ENCODE measurements at places on chromosomes 11 and 22.

- no peak for DNase-seq
Measured at GRCh38 chr22:47837703-47838102, 1075.3 kb downstream of the TBC1D22A start.

DNA sequence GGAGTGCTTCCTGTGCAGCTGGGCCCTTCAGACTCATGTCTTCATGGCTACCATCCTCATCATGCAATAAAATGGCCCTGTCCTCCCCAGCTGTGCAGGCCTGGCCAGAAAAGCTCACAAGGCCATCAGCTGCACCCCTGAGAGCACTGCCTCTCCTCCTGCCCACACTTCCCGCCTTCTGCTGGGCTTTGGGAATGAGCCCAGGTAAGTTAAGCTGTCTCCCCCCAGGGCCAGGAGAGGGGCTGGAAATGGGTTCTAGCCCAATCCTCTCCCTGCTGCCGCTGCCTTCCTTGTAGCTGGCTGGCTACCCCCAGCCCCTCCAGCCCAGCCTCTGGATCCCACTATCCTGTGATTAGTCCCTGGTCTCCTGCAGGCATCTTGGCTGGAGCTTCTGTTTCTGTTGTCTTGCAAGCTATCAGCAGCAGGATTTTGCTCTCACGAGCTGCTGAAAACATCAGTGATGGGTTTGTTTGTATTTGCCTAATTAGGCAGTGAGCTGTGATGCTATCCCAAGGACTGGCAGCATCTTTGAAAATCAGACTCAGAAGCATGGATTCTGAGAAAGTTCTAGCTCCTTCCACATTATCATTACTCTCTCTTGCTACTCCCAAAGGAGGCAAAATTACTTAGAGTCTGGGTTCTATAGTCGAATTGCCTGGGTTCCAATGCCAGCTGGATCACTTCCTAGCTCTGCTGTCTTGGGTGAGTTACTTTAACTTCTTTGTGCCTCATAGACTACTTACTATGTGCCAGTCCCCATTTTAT, 168.1 kb downstream of the ST3GAL4 start:
- DNase-seq: no peak

- DNase-seq: no peak
Measured at GRCh38 chr22:38435010-38435409, 20.0 kb downstream of the KCNJ4 start.

- no peak for DNase-seq
Measured at GRCh38 chr11:110077346-110077745, 15.8 kb upstream of the ZC3H12C start.
